Stimulated activated CD8-positive, alpha-beta memory T cell treated with anti-CD3 and anti-CD28 coated beads, Interleukin-4, amount 100 ng/mL, for 1 hour (primary cell): ENCODE measurements at places on chromosomes 2 and 18.

- DNase-seq: no peak
These were observed 151.1 kb downstream of the FHOD3 start for GRCh38 chr18:36448384-36449290.

- no peak for DNase-seq
These were observed 27.8 kb downstream of the NXPH2 start for GRCh38 chr2:138752197-138752956.

DNA sequence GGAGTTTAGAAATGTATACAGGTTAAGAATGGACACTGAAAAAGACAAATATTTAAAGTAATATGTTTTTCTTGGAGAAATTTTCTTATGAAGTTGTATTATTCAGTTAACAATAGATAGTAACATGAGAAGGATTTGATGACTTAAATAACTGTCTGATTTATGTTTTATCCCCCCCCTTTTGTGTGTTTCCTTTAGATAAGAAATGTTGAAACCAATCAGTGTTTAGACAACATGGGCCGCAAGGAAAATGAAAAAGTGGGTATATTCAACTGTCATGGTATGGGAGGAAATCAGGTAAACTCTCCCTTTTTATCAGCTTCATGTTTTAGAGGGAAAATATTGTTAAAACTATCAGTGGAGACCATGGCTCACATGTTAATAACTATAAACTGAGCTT, 289.7 kb upstream of the KCNJ3 start:
- no peak for DNase-seq

- no peak for DNase-seq
These were observed 678 bp downstream of the CYP27C1 start for GRCh38 chr2:127219171-127220070.

GRCh38 chr2:147660680-147661079, 184.1 kb upstream of the ACVR2A start:
- DNase-seq: no peak
